ENCODE measurements at places on chromosomes 2 and 18. TPM values are rescaled to one million over a fixed set of nuclear protein-coding genes. Genes with fewer than 3 reads are reported as not detected.

DNA sequence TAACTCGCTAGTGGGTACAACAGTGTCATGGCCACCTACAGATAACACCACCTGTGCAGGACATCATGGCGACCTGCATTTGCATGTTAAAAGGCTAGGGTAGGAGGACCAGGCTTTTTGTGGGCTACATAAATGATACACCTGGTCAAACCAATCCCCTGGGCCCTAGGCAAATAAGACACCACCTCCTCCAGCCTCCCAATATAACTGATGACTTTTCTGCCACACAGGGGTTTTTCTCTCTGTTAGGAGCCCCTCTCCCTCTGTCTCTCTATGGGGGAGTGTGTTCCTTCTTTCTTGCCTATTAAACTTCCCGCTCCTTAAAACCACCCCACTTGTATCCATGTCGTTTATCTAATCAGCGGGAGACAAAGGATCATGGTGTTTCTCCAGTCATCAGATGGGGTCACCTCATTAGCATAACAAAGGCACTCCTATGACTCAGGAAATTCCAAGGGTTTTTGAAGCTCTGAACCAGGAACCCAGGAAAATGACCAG, 10.8 kb upstream of the BUB1 start:
- no peaks in the 10 kb centered on the region for H3K36me3 ChIP-seq
- no peaks in the 10 kb centered on the region for H3K4me1 ChIP-seq
- H3K4me3 ChIP-seq, result no peak overlapping the region
- peaks cover 41% of the 10 kb centered on the region for H3K27me3 ChIP-seq
- H3K27ac ChIP-seq, result no peak overlapping the region
- no peak for DNase-seq

DNA sequence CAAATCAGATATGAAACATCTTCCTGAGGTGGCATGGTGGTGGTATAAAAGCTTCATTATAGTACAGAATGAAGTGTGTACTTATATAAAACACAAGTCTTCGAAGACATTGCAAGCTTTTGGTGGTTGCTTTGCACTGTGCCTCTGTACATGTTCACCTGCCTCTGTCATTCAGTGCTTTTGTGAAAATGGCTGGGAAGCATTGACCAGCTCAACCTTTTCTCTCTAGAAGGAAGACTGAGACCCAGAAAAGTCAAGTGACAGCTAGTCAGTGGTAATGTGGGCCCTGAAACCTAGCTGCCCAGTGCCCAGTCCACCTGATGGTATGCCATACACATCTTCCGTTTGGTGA, 12.1 kb downstream of the ITGA6 start:
- no peaks in the 10 kb centered on the region for H3K36me3 ChIP-seq
- DNase-seq, result no peak
- no peak overlapping the region for H3K4me3 ChIP-seq
- H3K4me1 ChIP-seq, result peaks cover 26% of the 10 kb centered on the region
- H3K27me3 ChIP-seq, result no peaks in the 10 kb centered on the region

GRCh38 chr2:152411154-152411553, 76.2 kb downstream of the FMNL2 start:
- DNase-seq, result no peak
- H3K4me1 ChIP-seq, result peaks cover 60% of the 10 kb centered on the region
- no peaks in the 10 kb centered on the region for H3K36me3 ChIP-seq

- no peak overlapping the region for H3K4me3 ChIP-seq
- no peaks in the 10 kb centered on the region for H3K36me3 ChIP-seq
- no peak overlapping the region for H3K27ac ChIP-seq
- H3K27me3 ChIP-seq, result no peaks in the 10 kb centered on the region
- no peak for DNase-seq
Observed at GRCh38 chr2:191645434-191646162, 32.3 kb upstream of the NABP1 start.

The MBP gene
- 15.9 TPM for total RNA-seq

The INHBB gene
- total RNA-seq, result 0.90 TPM

The ADAM23 gene
- 19.2 TPM for total RNA-seq

The CAVIN2 gene
- 1.8 TPM for total RNA-seq

GRCh38 chr2:53202063-53202462, 565.5 kb upstream of the CHAC2 start:
- H3K4me1 ChIP-seq, result no peaks in the 10 kb centered on the region
- H3K4me3 ChIP-seq, result no peak overlapping the region
- no peaks in the 10 kb centered on the region for H3K36me3 ChIP-seq
- peaks cover 42% of the 10 kb centered on the region for H3K27me3 ChIP-seq

The AMMECR1L gene
- total RNA-seq, result 25.2 TPM

DNA sequence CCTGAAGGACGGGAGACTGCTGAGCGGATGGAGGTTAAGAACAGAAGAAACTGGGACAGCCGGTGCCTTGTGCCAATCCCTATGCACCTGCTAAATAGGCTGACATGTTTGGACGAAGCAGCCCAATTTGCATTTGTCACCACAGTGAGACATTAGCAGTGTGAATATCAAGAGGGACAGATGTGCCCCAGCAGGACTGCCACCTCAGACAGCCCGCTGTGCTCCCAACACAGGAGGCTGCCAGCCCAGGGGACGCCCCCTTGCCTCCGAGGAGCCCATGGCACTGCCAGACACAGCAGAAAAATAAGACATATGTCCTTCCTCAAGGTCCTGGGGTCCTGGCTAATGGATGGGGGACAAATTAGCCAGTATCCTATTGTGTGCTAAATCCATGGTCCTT, 306.7 kb upstream of the POU3F3 start:
- no peak for DNase-seq
- H3K4me1 ChIP-seq, result no peaks in the 10 kb centered on the region
- H3K36me3 ChIP-seq, result no peaks in the 10 kb centered on the region
- no peak overlapping the region for H3K27ac ChIP-seq
- no peak overlapping the region for H3K4me3 ChIP-seq
- peaks cover 13% of the 10 kb centered on the region for H3K27me3 ChIP-seq

DNA sequence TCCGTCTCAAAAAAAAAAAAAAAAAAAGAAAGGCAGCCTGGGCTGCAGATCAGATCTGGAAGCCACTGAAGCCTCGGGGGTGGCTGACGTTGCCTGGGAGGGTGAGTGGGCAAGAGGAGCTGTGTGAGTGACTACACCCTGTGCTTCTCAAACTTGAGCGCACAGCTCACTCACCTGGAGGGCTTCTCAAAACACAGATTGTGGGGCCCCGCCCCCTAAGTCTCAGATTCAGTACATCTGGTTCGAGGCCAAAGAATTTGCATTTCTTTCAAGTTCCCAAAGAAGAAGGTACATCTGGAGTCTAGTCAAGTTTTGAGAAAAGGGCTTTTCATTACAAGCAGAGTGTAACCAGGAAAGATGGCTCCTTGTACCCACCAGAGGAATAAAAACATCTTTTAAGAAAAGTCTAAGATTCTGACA, 97.7 kb upstream of the CAB39 start:
- H3K4me1 ChIP-seq, result peaks cover 20% of the 10 kb centered on the region
- no peak for DNase-seq
- no peaks in the 10 kb centered on the region for H3K36me3 ChIP-seq

GRCh38 chr18:49531678-49532153, 30.1 kb upstream of the LIPG start:
- no peak for DNase-seq
- H3K27ac ChIP-seq, result no peak overlapping the region
- H3K4me3 ChIP-seq, result no peak overlapping the region

- no peak overlapping the region for H3K4me3 ChIP-seq
- DNase-seq, result no peak
Observed at GRCh38 chr2:16162491-16163040, 222.2 kb downstream of the MYCN start.

GRCh38 chr18:8658858-8659485, 46.4 kb upstream of the MTCL1 start:
- no peak overlapping the region for H3K27ac ChIP-seq
- H3K36me3 ChIP-seq, result no peaks in the 10 kb centered on the region
- no peak for DNase-seq
- H3K4me3 ChIP-seq, result no peak overlapping the region

DNA sequence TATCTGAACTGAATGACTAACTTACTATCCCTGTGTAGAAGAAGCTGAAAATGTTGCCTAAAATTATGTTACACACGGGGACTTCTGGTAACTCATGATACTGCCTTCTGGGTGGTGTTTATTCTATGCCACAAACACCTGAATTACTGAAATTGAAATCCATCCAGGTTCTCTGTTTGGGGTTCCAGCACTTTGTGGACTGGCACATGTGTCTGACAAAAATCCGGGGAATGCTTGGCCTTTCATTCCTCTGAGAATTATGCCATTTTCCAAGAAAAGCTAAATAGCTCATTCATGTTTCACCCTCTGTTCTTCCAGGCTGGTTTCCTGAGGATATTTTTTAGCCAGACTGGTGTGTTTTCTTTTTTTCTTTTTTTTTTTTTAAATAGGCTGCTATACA, 59.5 kb upstream of the POU3F3 start:
- no peak overlapping the region for H3K4me3 ChIP-seq
- H3K27me3 ChIP-seq, result no peaks in the 10 kb centered on the region
- no peak for DNase-seq
- H3K27ac ChIP-seq, result peak overlapping the region; percentile 76
- peaks cover 75% of the 10 kb centered on the region for H3K4me1 ChIP-seq

GRCh38 chr18:77100751-77101355, 31.7 kb downstream of the MBP start:
- H3K4me1 ChIP-seq, result peaks cover 91% of the 10 kb centered on the region
- H3K4me3 ChIP-seq, result peak overlapping the region; percentile 54
- DNase-seq, result no peak
- H3K27me3 ChIP-seq, result no peaks in the 10 kb centered on the region

DNA sequence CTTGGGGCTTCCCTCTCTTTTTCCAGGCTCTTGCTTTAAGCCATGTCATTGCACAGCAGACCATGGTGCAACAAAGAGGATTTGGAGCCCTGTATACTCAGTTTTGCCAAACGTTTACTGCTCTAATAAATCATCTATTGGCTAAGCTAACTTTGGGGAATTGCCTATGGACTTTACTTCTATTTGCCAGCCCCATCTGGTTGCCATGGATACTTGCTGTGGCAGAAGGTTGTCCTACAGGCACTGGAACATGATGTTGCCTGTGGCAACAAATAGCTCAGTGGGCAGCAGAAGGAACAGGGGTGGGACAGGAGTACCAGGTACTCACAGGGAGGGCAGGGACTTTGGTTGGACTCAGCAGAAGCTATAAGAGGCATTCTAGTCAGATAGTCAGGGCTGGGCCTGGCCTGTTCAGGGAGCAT, 129.7 kb downstream of the CCDC85A start:
- no peaks in the 10 kb centered on the region for H3K36me3 ChIP-seq
- no peak overlapping the region for H3K4me3 ChIP-seq
- no peak overlapping the region for H3K27ac ChIP-seq
- no peaks in the 10 kb centered on the region for H3K4me1 ChIP-seq
- H3K27me3 ChIP-seq, result peaks cover 2% of the 10 kb centered on the region
- no peak for DNase-seq

DNA sequence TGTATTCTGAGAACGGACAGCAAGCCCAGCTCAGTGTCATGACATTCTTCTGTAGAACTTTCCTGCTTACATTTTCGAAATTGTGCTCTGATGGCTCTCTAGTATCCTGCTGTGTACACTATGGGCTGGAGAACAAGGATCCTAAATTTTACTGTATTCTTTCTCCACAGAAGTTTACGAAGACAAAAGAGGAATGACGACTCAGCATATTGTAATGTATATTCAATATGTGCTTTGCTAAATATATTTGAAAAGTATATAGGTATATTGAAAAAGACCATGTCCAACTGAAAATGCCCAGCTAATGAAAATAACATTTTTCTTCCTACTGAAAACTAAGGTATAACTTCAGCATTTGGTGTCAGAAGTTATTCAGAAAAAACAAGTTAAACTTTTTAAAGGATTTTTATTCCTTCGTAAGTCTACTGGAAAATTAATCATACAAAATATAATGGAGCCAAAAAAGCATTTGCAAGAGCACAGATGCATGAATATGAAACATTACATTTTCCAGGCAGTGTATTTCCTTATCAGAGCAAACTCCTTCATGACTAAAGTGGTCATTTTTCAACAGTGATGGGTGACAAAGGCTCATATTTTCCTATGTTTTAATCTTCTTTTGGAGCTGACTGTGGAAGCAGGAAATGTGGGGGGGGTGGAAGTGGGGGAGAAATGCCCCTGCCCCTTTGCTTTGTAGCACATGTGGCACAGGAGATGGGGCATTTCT, 143.8 kb upstream of the THUMPD2 start:
- H3K27ac ChIP-seq, result no peak overlapping the region
- H3K36me3 ChIP-seq, result no peaks in the 10 kb centered on the region
- peaks cover 7% of the 10 kb centered on the region for H3K27me3 ChIP-seq
- peaks cover 3% of the 10 kb centered on the region for H3K4me1 ChIP-seq
- DNase-seq, result no peak
- H3K4me3 ChIP-seq, result no peak overlapping the region

GRCh38 chr18:75694292-75694691, 266.8 kb upstream of the SMIM21 start:
- no peaks in the 10 kb centered on the region for H3K36me3 ChIP-seq
- DNase-seq, result no peak
- peaks cover 2% of the 10 kb centered on the region for H3K27me3 ChIP-seq
- no peak overlapping the region for H3K4me3 ChIP-seq
- no peaks in the 10 kb centered on the region for H3K4me1 ChIP-seq
- H3K27ac ChIP-seq, result no peak overlapping the region

DNA sequence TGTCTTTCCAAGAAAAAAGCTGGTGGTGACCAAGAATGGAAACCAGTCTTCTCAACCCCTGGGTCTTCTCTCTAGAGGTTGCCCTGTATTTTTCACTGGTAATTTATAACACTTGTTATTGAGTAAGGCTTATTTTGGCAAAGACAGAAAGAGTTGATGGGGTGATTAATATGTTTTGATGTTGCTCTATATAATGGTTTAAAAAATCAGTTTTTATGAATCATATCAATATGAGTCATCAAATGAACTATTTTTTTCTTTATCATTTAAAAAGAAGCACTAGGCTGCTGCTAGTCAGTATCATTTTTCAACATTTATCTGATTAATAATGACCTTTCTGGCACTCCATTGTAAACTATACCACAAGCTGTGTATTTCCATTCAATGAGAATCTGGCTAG, 1142.2 kb downstream of the LRP1B start:
- peaks cover 13% of the 10 kb centered on the region for H3K4me1 ChIP-seq
- no peak overlapping the region for H3K4me3 ChIP-seq
- H3K27ac ChIP-seq, result no peak overlapping the region
- no peak for DNase-seq
- no peaks in the 10 kb centered on the region for H3K36me3 ChIP-seq

GRCh38 chr2:105409717-105410116, 10.9 kb upstream of the FHL2 start:
- H3K36me3 ChIP-seq, result no peaks in the 10 kb centered on the region
- no peak overlapping the region for H3K4me3 ChIP-seq
- no peak for DNase-seq
- H3K27ac ChIP-seq, result peak overlapping the region; percentile 81
- H3K4me1 ChIP-seq, result peaks cover 42% of the 10 kb centered on the region

The ALPP gene
- not detected for total RNA-seq

Data from chondrocyte (in vitro differentiated cells).